Foreskin keratinocyte (primary cell): ENCODE measurements at places on chromosomes 3 and 15. TPM values are rescaled to one million over a fixed set of nuclear protein-coding genes. Genes with fewer than 3 reads are reported as not detected.

DNA sequence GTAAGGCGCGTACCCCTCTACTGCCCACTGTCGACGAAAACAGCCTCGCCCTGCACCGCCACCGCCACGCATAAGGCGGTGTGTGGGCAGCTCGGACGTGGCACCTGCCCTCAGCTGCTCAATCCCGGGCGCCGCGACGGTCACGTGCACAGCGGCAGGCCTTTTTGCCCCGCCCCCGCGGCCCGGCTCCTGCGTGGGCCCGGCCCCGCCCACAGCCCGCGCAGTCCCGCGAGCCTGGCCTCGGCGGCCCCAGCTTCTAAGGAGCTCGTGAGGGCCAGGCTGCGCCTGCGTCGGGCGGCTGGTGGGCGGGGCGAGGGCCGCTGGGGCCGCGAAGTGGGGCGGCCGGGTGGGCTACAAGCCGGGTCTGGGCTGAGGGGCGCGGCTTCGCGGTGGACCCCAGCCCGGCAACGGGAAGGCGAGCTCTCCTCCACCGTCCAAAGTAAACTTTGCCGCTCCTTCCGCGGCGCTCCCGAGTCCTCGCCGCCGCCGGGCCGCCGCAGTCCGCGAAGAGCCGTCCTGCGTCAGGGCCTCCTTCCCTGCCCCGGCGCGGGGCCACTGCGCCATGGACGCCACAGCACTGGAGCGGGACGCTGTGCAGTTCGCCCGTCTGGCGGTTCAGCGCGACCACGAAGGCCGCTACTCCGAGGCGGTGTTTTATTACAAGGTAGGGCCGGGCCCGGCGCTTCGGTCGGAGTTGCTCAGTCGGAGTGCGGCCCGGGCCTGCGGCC, at the start of gene CAPN7:
Gene CAPN7 (plus strand): TSS at position 313 of the 728 bp plus-strand sequence. CDS start 250 bp downstream, at position 563.
- DNase-seq, result peak; percentile 100

DNA sequence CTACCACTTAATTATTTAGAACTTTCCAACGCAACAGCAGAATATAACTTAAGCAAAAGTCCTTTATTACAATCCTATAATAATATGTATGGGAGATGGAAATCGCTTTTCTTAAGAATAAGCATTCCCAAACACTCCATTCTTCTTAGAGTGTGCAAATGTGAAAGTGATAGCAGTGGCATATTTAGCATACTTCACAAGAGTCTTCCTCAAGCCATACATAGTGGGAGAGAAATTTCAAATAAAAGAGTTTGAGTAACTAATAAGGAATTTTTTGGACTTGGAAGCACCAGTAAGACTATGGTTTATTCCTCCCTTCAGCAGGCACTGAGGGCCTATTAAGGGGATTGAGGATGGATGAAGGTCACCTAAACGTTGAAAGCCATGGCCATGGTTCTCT, 22.1 kb upstream of the BNC1 start:
- DNase-seq, result no peak

GRCh38 chr3:101170062-101170771, 150.2 kb downstream of the IMPG2 start:
- DNase-seq, result no peak

DNA sequence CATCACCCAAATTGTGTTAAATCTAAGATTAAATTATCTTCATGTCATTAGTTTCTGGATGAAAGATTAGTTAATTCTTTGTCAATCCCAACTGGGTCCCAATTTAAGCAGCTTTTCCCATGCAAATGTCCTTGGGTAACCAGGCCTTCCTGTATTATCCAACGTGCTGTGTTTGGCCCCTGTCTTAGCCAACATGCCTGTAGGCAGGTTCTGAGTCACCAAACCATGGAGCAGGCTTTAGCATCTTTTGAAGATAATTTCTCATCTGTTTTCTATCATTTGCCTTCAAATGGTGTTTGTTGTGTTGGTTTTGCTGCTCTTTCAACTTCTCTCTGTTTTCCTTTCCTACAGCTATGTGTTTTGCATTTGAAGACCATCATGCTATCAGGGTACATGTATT, 216.2 kb downstream of the ITPR1 start:
- peak; percentile 64 for DNase-seq

DNA sequence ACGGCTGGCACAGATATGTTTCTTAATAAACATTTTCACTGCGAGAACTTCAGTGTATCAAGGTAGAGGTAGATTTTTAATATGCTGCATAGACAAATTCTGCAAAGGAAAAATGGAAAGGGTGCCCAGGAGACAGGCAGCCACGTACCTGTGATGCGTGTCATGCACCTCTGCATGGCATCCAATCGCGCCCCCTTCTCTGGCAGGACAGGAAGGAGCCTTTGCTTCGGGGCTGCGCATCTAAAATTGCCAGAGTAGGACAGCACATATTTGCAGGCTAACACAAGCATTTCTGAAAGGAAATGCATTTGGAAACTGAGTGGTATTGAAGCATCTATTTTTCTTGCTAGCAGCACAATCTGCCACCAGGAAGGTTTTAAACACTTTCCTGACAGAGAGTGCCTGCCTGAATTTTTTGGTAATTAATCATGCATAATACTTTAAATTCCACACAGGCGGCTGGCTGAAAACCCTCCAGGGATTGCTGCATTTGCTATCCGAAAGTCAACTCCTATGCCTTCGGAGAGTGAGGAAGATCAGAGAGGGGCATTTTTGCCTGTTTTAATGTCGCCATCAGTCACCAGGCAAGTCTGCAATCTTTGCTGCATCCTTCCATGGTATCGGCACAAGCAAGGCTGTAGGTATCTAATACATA, 165.1 kb upstream of the ATP10A start:
- DNase-seq, result peak; percentile 3

The GRK7 gene
- total RNA-seq, result not detected in 2 replicates

The ABHD17C gene
- total RNA-seq, result 18.6 and 24.8 TPM in 2 replicates
